Stimulated activated CD4-positive, alpha-beta T cell treated with anti-CD3 and anti-CD28 coated beads, TNF-alpha, amount 100 ng/mL, for 24 hours (primary cell): ENCODE measurements at places on chromosomes 1 and 21.

- no peak for DNase-seq
These were observed 67.0 kb downstream of the CACHD1 start for GRCh38 chr1:64536836-64537490.

DNA sequence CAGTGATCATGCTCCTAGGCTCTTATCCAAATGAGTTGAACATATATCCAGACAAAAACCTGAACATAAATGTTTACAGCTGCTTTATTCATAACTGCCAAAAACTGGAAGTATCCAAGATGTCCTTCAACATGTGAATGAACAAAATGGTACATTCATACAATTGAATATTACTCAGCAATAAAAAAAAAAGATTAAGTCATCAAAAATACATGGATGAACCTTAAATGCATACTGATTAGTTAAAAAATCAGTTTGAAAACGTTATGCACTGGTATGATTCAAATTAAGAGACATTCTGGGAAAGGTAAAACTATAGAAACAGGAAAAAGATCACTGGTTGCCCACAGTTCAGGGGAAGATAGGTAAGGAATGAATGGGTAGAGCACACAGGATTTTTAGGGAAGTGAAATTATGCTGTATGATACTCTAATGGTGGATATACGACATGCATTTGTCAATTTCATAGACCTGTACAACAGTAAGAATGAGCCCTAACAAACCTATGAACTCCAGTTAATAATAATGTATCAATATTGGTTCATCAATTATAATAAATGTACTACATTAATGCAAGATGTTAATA lies 3.1 kb downstream of the LRRC40 start:
- DNase-seq, result no peak

DNA sequence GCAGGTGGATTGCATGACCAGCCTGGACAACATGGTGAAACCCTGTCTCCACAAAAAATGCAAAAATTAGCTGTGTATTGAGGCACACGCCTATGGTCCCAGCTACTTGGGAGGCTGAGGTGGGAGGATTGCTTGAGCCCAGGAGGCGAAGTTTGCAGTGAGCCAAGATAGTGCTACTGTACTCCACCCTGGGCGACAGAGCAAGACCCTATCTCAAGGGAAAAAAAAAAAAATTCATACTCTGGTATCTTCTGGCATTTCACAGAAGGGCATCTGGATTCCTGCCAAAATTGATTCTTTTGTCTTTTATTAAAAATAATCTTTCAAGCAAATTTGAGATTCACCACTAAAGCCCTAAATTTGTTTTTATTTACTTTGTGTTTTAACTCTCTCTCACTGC lies 19.2 kb downstream of the CLIC4 start:
- DNase-seq, result no peak

- no peak for DNase-seq
These were observed 5.2 kb upstream of the HLX start for GRCh38 chr1:220873868-220874655.
